GM23248 (cell line): ENCODE measurements at places on chromosomes 12 and 14. TPM values are rescaled to one million over a fixed set of nuclear protein-coding genes. Genes with fewer than 3 reads are reported as not detected.

HCAR2 gene
- total RNA-seq, result not detected in 2 replicates

NPFF gene
- total RNA-seq, result not detected in 2 replicates

LRP6 gene
- total RNA-seq, result 19.2 and 20.1 TPM in 2 replicates

DYRK4 gene
- 63.3 and 78.3 TPM in 2 replicates for total RNA-seq

CIROP gene
- not detected in 2 replicates for total RNA-seq

SOX5 gene
- total RNA-seq, result not detected in 2 replicates

RERG gene
- total RNA-seq, result not detected in 2 replicates

TAS2R31 gene
- total RNA-seq, result 0.97 and 1.4 TPM in 2 replicates

MMP19 gene
- 17.6 and 26.3 TPM in 2 replicates for total RNA-seq

PLEKHG7 gene
- total RNA-seq, result not detected in 2 replicates

ABCB9 gene
- 4.0 and 4.4 TPM in 2 replicates for total RNA-seq

TTC6 gene
- total RNA-seq, result not detected in 2 replicates

RNASE11 gene
- not detected in 2 replicates for total RNA-seq

KLC1 gene
- total RNA-seq, result 339 and 410 TPM in 2 replicates

FAM222A gene
- 0.89 and 0.97 TPM in 2 replicates for total RNA-seq

B4GALNT3 gene
- 0.11 TPM in 1 of 2 replicates, not detected in the other for total RNA-seq

ADAM20 gene
- under 0.01 and 0.54 TPM in 2 replicates for total RNA-seq
